ENCODE measurements at places on chromosomes 13 and 19. TPM values are rescaled to one million over a fixed set of nuclear protein-coding genes. Genes with fewer than 3 reads are reported as not detected.

ATP4A gene
- total RNA-seq = not detected

GARRE1 gene
- total RNA-seq = 7.1 TPM

SELENOV gene
- not detected for total RNA-seq

ZNF490 gene
- 0.67 TPM for total RNA-seq

CATSPERD gene
- not detected for total RNA-seq

ZNF135 gene
- total RNA-seq = not detected

CAMSAP3 gene
- total RNA-seq = 4.3 TPM

SIGLEC12 gene
- not detected for total RNA-seq

BRME1 gene
- 0.57 TPM for total RNA-seq

GSX1 gene
- not detected for total RNA-seq

LGALS16 gene
- total RNA-seq = not detected

MYH14 gene
- total RNA-seq = 5.8 TPM

All from A549 treated with RU486 at 1 μM for 4 hours (cell line).